ENCODE measurements at places on chromosomes 16 and 17.

DNA sequence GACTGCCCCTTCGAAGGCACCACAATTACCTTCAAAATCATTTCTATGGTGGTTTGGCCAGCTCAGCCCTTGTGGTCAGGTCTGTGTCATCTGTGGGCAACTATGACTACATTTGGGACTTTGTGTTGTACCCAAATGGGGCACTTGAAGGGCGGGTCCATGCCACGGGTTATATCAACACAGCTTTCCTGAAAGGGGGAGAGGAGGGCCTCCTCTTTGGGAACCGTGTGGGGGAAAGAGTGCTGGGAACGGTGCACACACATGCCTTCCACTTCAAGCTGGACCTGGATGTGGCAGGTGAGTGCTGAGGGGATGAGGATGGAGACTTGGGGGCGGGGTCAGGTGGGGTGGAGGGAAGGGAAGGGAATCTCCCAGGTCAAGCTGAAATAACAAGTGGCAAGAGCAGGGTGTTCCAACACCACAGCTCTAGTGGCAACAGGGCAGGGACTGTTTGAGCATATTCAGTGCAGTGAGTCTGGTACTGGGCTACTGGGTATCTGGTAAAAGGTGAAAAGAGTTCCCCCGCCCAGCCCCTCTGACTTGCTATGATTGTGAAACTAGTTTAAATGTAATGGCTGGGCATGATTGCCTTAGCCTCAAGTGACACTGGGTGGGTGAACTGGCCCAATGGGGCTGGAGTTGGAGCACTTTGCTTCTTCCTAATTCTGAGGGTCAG, 1.7 kb downstream of the AOC2 start:
- peak; percentile 51 for DNase-seq

DNA sequence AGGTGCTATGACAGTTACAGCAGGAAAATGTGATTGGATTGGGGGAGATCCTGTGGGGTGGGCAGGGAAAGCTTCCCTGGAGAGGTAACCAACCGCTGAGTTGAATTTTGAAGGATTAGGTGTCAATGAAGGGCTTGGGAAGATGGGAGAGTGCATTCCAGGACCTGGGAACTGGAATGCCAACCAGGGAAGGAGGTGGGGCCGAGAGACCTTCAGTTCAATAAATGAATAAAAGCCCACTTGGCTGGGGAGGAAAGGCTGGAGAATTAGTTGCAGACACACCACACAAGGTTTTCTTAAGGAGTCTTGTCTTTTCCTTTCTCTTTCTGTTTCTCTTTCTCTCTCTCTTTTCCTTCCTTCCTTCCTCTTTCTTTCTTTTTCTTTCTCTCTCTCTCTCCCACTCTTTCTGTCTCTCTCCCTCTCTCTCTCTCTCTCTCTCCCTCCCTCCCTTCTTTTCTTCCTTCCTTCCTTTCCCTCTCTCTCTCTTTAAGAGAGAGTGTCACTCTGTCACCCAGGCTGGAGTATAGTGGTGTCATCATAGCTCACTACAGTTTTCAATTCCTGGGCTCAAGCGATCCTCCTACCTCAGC, 3.3 kb downstream of the USP43 start:
- DNase-seq, result no peak

- no peak for DNase-seq
Measured at GRCh38 chr16:26772503-26772902, 294.2 kb upstream of the C16orf82 start.

DNA sequence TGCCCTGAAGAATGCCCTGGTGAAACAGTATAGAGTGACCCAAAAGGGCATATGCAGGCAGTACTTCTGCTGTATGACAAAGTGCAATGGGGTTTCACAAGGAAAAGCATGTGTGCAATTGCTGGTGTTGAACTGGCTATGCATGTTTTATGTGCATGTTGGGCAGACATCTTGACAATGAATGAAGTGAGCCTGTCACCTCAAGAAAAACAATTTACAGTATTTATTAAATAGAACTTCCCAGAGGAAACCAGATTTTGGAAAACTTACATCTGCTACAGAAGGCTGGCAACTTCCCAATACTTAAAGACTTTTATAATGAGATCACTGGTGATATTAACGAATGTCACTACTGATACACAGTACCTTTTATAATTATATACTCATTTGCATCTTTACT, 30.6 kb downstream of the C17orf67 start:
- DNase-seq, result no peak

Data from activated naive CD4-positive, alpha-beta T cell treated with Interleukin-2 at 50 U/mL for 16 hours (primary cell).